B cell (primary cell): ENCODE measurements at places on chromosomes 16 and 17. TPM values are rescaled to one million over a fixed set of nuclear protein-coding genes. Genes with fewer than 3 reads are reported as not detected.

DNA sequence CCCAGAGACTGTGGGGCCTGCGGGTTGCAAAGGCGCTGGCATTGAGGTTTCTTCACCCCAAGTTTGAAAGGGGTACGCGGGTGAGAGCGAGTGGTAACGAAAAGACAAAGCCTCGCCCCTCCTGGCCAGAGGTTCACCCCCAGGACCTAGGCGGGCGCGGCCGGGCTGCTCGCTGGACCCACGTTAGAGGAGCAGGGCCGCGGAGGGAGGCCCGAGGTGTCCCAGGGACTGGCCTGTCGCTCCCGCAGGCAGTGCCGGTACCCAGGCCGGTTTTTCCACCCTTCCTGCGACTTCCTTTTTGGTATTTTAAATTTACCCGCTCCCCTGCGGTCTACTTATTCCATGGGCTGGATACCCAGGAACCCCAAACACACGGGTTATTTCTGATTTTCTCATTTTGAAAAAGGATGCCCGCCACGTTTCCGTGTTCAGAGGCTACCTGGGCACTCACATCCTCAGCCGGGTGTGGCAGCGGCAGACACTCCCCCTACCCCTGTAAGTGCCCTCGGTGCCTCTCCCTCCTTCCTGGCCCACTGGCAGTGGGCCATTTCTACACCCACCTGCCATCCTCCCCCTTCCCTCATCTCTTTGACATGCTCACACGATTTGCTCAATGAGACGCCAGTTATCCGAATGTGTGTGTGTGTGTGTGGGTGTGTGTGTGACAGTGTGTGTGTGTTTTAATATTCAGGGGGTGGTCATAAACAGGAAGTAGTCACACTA is 1.6 kb upstream of the FOXL1 start:
- no peak for DNase-seq

GRCh38 chr16:82302042-82302727 is 132.2 kb upstream of the MPHOSPH6 start:
- no peak for DNase-seq

DNA sequence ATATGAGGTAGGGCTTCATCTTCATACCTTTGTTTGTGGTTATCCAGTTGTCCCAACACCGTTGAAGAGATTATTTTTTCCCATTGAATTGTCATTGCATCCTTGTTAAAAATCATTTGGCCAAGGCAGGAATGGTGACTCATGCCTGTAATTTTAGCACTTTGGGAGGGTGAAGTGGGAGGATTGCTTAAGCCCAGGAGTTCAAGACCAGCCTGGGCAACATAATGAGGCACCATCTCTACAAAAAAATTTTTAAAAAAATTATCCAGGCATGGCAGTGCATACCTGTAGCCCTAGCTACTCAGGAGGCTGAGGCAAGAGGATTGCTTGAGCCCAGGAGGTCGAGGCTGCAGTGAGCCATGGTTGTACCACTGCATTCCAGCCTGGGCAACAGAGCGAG is 223.9 kb downstream of the TANC2 start:
- no peak for DNase-seq

DNA sequence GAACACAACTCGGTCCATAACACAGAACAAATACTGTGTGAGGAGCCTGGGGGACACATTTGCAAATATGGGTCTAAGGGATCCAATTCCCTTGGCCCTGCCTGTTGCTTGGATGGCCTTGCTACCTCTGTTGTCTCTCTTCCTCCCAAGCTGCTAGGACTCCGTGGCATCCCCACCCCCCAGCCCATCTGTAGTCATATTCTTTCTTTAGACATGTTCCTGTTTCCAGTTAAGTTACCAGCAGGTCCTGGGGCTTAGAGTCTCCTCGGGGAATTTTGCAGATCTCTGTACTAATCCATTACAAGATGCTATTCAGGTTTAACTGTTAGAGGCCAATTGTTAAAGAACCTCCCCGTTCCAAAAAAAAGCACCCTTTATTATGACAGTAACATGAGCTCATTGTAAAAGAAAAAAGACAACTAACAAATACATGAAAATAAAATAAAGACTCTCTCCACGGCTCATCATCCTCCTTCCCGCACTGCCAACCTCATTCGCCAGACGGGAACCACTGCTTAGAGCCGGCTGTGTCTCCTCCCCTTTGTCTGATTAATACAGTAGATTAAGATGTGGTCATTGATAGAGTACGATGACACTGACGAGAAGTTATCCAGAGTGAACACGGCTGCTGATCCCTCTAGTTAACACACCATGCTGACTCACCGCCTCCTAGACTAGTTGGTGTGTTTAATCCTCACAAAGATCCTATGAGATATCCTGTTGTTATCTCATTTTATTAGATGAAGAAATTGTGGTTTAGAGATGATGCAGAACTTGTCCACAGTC is 22.2 kb downstream of the HS3ST4 start:
- DNase-seq = no peak

DNA sequence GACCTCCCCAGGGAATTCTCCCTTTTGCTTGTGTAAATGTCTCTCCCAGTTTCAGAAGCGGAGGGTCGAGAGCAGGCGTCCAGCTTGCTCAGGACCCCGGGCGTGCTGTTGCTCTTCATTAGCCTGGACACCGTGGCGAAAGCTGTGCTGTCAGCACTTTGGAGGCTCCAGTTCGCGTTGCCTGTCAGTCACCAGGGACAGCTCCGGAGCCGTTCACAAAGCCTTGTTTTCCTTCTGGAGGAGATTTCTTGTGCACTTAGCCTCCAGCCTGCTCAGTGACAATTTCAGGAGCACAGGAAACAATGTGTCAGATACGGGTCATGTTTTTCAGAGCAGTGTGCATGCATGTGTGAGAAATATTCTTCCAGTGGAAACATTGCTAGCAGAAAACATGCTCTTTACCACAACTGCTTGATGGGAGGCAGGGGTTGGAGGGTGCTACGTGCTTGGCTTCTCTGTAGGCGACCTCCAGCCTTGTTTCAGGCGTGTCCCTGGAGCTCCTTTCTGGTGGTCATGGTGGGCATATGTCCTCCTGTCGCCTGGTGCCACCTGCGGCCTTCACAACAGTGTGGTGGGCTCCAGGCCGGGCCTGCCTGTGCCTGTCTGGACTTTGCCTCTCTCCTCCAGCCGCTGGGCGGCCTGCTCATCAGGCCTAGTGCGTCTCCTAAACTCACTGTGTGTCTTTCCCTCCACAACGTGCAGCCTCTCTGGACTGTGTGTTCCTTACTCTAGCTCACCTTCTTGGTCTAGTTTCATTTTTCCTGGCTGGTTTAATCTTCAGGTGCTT is 29.0 kb downstream of the ZNF750 start:
- no peak for DNase-seq

Gene PERCC1
- 0.34 and 0.64 TPM in 2 replicates for total RNA-seq

Gene ATP2C2
- not detected in 2 replicates for total RNA-seq

Gene KRTAP4-7
- not detected in 2 replicates for total RNA-seq
